NCI-H1092 (cell line): ENCODE measurements at places on chromosomes 5 and 9.

- DNase-seq = no peak
Observed at GRCh38 chr5:178454821-178455479, 135.2 kb downstream of the COL23A1 start.

DNA sequence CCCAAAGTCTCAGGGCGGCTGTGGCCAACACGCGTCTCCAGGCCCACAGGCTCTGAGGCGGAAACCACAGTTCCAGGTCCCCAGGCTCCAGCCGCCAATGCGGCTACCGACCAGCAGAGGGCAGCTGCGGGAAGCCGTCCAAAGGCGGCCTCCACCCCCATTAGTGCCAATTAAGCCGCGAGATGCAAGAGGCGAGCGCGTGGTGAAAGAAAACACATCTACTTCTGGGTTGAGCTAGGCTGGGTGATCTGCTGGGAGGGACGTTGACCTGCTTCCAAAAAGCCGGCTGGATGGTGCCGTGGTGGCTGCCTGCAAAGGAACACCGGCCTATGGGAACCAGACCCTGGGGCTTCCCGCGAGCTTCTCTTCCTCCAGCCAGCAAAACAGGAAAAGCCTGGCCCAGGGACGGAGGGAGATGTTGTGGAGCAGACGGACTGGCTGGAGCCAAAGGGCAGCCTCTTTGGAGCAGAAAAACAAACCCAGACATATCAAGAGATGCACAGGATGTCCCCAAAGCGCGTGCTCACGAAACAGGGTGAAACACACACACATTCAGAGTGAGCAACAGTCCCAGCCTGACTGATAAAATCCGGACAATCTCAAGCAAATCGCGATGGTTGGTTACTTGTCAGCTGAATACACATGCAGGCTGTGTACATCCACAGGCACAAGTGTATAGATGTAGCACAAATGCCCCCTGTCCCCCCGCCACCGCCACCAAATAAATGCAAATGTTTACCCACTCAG, 187.1 kb upstream of the BRINP1 start:
- DNase-seq = peak; percentile 61

- no peak for DNase-seq
Observed at GRCh38 chr5:161804263-161804662, 43.7 kb upstream of the GABRA1 start.

- no peak for DNase-seq
Observed at GRCh38 chr9:84742261-84742660, 72.7 kb downstream of the NTRK2 start.

DNA sequence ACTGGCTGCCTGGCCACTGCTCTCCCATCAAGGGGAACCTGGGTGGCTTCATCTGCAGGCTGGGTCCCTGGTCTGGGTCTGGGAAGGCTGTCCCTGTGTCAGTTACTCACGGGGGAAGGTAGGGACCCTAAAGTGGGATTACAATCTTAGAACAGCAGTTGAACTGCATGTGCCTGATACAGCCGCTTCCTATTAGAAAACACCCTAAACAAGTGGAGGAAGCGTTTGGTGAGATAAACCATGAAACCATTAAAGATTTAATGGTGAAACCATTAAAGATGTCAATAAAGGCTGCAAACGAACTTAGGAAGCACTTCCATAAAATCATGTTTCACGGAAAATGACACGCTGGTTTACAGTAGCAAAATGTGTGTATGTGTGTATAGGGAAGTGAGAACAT, 2.5 kb upstream of the GFI1B start:
- no peak for DNase-seq

DNA sequence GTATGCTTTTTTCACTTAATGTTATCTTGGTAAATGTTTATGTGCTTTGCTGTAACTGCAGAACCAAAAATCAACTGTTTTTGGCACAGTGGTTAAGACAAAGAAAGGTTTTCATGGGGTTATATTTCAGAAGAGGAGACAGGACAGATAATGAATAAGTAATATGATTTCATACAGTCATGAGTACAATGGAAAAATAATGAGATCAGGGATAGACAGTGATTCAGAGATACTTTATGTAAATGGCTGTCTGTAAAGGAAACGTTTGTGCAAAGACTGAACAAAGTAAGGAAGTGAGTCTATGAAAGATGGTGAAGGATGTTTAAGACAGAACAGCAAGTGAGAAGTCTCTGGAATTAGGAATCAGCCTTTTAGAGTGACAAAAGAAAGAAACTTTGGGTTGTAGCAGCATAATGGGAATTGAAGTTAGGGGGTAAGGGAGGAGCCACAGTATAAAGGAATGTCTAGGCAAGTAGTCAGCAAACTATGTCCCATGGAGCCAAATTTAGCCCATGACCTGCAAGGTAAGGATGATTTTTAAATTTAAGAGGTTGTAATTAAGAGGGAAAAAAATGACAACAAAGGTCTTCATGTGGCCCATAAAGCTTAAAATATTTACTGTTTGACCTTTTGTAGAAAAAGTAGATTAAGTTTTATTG, 55.0 kb downstream of the TNPO1 start:
- no peak for DNase-seq
